ENCODE measurements at places on chromosomes 11 and 22.

GRCh38 chr11:87260811-87261210, 223.1 kb downstream of the TMEM135 start:
- DNase-seq: no peak

DNA sequence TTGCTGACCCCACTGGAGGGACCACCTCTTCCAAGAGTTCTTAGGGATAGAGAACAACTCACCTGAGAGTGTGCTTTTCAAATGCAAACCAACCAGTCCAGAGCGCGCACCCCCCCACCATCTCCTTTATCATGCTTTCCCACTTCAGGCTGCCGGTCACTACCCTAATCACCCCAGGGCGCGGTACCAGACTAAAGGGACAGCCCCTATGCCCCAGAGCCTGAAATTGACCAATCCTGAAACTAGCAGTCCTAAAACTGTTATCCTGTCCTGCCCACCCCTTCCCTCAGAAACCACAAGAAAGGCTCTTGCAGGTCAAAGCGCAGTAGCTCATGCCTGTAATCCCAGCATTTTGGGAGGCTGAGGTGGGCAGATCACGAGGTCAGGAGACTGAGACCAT, 37.0 kb downstream of the NEAT1 start:
- no peak for DNase-seq

DNA sequence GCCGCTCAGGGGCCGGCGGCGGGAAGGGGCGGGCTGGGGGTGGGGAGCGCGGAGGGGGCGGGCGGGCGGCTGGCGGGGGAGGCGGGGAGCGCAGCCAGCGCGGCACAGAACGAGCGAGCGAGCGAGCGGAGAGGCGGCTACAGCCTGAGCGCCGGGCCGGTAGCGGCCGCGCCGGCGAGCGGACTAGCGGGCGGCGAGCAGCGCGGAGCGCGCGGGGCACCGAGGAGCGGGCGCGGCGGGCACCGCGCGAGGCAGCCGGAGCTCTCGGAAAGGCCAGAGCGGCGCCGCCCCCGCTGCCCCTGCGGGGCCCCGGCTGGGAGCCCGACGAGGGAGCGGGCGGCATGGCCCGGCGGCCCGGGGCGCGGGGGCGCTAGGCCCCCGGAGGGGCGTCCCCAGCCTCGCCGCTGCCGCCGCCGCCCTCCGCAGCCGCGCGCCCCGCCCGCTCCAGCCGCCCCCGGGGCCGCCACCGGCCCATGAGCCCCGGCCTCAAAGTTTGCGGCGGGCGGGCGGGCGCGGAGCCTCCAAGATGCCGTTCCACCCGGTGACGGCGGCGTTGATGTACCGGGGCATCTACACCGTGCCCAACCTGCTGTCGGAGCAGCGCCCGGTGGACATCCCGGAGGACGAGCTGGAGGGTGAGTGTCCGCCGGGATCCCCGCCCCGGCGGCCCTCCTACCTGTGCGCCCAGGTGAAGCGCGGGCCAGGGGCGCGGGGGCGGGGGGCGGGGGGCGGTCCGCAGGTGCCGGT, at the start of gene CABP7:
Gene CABP7, plus strand, starts transcription at position 105 of the 747 bp plus-strand sequence. Its CDS starts 422 bp downstream, at position 527.
- DNase-seq: no peak

- DNase-seq: no peak
Measured at GRCh38 chr11:125960771-125961170, 14.9 kb downstream of the VSIG10L2 start.

GRCh38 chr11:94111241-94111640, 17.4 kb upstream of the PANX1 start:
- no peak for DNase-seq

GRCh38 chr11:133525976-133526375, 6.3 kb downstream of the OPCML start:
- DNase-seq: no peak

- no peak for DNase-seq
Measured at GRCh38 chr11:71946144-71946571, 17.3 kb downstream of the RNF121 start.

DNA sequence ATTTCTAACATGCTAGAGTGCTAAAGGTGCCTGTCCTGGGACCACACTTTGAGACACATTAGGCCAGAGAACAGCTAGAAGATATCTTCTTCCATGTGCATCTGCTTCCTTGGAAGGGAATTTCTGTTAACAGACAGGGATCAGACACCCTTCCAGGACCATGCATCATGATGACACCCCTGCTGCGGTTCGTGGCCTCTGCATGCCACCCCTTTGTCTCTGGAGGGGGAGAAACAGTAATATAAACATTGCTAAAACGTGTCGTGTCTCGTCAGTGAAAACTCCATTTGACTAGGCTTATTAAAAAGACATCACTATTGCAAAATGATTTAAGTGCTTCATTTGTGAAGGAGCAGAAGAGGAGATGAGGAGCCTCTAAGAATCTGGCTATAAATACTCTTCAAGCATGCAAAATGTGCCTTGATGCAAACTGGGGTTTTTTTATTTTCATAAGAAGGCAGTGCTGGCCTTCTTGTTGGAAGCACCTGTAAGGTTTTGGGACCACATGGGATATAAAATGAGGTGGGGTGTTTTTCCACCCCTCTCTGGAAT, 141.6 kb downstream of the MYO18B start:
- DNase-seq: no peak

- DNase-seq: no peak
Measured at GRCh38 chr11:116263019-116263418, 509.8 kb downstream of the BUD13 start.

DNA sequence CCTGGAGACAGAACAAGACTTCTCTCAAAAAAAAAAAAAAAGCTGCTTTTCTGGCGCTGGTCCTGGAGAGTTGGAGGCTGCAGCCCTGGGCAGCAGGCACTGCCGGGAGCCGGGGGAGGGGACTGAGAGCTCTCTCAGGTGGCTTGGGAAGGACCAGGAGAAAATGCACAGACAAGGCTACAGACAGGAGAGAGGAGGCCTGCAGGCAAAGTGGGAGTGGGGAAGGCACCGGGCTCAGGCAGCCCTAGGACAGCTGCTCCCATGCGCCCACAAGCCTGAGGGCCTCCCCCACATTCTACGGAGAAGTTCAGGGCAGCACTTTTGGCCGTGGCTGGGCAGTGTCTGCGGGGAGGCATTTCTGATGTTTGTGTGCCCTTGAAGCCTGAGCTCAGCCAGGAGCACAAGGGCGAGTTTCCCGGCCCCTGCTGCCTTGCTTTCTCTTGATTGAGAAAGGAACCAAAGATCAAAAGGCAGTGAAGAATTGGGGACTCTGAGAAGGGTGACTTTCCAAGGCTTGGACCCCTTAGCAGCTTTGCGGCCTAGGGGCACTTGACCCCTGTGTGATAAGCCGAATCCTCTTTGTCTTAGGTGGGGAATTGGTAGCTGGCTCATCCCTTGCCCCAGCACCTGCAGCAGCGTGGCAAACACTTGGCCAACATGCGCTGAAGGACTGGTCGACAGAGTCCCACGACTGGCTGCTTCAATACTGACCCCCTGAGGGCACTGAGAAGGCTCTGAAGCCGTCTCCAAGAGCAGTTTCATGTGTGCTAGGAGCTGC, 35.3 kb downstream of the PPM1F start:
- DNase-seq: no peak

DNA sequence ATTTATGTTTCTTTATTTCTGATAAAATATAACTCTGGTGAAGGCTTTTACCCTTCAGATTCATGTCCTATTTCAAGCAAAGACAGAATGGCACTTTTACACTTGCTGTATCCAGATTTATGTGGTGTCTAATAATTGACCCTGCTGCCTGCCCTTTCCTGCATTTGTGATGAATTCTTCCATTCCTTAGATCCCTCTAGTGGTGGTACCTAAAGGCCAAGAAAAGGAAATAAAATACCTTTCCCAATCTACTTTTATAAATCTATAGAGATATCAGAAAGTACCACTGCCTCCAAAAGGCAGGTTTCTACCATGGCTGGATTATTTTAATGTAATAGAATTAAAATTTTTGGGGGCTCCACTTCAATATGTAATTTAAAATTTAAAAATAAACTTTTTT, 34.2 kb downstream of the CCDC81 start:
- DNase-seq: no peak

- DNase-seq: no peak
Measured at GRCh38 chr11:30938171-30938570, 352.0 kb upstream of the MPPED2 start.

GRCh38 chr11:44746894-44747293, 20.1 kb downstream of the TSPAN18 start:
- no peak for DNase-seq

GRCh38 chr11:118401880-118402590, 629 bp downstream of the ATP5MG start:
- no peak for DNase-seq

- DNase-seq: no peak
Measured at GRCh38 chr11:118434123-118434552, 2.2 kb upstream of the KMT2A start.

- DNase-seq: no peak
Measured at GRCh38 chr11:17277024-17277584, 565 bp downstream of the NUCB2 start.

DNA sequence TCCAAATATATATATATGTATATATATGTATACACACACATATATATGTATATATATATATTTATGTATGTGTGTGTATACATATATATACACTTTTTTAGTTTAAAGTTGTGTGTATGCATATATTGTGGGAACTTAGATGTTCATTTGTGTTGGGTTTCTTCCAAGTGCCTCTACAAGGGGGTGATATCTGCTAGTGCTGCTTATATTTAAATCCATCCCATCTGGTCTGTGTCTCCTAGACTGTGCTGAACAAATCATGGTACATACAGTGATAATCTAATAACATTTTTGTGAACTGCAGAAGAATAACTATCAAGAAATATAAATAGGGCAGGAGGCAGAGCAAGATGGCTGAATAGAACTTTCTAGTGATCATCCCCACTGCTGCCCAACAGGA, 696.4 kb downstream of the LRRC4C start:
- DNase-seq: no peak

DNA sequence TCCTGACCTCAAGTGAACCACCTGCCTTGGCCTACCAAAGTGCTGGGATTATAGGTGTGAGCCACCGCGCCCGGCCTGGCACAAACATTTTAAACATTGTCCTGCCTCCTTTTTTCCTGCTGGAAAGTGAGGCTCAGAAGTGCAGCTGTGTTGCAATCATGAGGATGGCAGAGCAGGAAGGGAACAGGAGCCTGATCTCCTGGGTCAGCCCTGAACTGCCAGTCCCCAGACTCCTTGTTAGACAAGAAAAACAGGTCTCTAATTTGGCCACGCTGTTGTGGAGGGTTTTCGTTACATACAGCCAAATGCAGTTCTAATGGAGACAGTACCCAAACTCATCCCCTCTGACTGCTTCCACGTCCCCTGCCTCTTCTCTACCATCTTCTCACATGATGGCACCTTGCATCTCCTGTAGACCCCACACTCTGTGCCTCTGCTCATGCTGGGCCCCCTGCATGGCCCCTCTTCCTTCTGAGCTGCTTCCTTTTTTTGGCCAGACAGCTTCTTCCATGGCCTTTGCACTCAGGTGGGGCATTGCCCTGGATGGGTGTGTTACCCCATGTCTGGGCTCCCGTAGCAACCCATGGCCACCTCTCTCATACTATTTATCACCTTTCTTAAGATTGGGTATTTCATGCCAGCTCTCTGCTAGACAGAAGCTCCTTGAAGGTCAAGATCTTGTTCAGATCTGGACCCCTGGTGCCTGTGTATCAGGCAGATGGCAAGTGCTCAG, 227.1 kb downstream of the CEP164 start:
- no peak for DNase-seq

GRCh38 chr22:37860796-37861421, 11.7 kb downstream of the EIF3L start:
- DNase-seq: no peak

DNA sequence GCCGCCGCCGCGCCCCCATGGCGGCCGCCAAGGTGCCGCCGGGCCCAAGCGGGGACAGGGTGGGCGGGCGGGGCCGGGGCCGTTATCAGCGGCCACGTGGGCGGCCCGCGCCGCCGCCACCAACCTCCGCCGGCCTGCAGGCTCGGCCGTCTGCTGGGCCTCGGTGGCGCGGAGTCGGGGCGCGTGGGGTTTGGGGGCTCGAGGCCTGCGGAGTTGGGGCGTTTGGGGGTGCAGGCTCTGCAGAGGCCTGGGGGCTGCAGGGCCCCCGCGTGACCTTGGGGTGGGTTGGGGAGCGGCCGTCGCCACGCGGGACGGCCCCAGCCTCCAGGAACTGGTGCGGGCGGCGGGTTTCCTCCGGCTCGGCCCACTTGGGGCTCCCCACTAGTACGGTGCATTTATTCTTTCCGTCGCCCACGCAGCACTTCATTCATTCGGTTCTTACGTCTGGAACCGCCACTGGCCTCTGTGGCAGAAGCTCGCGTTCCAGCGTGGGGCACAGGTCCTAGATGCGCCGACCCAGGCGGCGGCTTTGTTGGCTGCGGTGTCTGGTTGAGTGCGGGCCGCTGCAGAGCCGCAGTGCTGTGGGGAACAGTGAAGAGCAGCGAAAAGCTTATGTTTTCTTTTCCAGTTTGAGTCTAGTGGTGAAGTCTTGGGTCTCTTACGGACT, 740 bp upstream of the TRMT2A start:
- no peak for DNase-seq

GRCh38 chr11:119195680-119196079, 10.4 kb downstream of the NHERF4 start:
- peak; percentile 58 for DNase-seq

Measured in endothelial cell (in vitro differentiated cells).